ENCODE measurements at places on chromosomes 12 and 14.

- no peak overlapping the region for H3K4me3 ChIP-seq
- H3K4me1 ChIP-seq, result 0 out of 2 replicates have a peak, but pooled peaks cover 4% of the 10 kb centered on the region
- H3K27ac ChIP-seq, result no peak overlapping the region
These were observed 19.7 kb upstream of the SLC2A14 start for GRCh38 chr12:7892186-7892980.

GRCh38 chr12:57444744-57445143 is 10.2 kb downstream of the INHBC start:
- no peak overlapping the region for H3K27ac ChIP-seq
- DNase-seq, result no peak
- H3K36me3 ChIP-seq, result no peaks in the 10 kb centered on the region
- H3K27me3 ChIP-seq, result no peaks in the 10 kb centered on the region

- DNase-seq, result no peak
- no peak overlapping the region for H3K27ac ChIP-seq
- H3K4me1 ChIP-seq, result no peaks in the 10 kb centered on the region
- H3K27me3 ChIP-seq, result no peaks in the 10 kb centered on the region
- no peaks in the 10 kb centered on the region for H3K36me3 ChIP-seq
These were observed 192.5 kb upstream of the PWP1 start for GRCh38 chr12:107493135-107493494.

DNA sequence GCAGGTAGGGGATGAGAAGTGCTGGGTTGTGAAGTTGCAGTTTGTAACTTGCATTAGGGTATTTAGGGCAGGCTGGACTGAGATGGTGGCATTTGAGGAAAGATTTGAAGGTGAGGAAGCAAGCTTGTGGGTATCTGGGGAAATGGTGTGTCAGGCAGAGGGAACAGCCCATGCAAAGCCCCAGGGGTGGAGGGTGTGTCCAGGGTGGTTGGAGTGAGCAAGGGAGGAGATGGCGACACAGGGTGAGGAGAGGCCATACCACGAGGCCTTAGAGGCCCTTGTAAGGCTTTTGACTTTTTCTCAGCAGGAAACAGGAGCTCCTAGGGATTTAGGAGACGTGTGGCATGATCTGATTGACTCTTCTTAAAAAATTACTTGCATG is 136.9 kb downstream of the NUAK1 start:
- peak; percentile 14 for DNase-seq
- H3K36me3 ChIP-seq, result no peaks in the 10 kb centered on the region
- no peak overlapping the region for H3K4me3 ChIP-seq
- H3K4me1 ChIP-seq, result peaks cover 29% of the 10 kb centered on the region
- no peaks in the 10 kb centered on the region for H3K27me3 ChIP-seq
- no peak overlapping the region for H3K27ac ChIP-seq

GRCh38 chr14:56324454-56324853 is 206.2 kb downstream of the PELI2 start:
- DNase-seq, result no peak
- peaks cover 61% of the 10 kb centered on the region for H3K27me3 ChIP-seq
- H3K36me3 ChIP-seq, result no peaks in the 10 kb centered on the region
- H3K27ac ChIP-seq, result no peak overlapping the region

DNA sequence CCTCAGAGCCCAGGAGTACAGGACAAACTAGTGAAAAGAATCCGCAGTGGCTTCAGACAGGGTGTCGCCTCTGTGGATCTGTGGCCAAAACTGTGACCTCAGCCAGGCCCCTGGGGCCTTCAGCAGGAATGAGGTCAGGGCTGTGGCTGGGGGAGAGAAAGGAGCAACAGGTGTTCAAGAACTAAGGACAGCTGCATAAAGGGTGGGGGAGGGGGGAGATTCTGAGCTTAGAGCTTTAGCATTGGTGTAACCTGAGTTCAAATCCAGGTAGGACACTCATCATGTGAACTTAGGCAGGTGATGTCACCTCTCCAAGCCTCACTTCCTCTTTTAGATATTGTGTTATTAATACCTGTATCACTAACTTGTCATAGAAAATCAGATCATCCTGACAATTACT is 40.9 kb upstream of the CORO1C start:
- H3K36me3 ChIP-seq, result no peaks in the 10 kb centered on the region
- H3K4me1 ChIP-seq, result no peaks in the 10 kb centered on the region
